ENCODE measurements at places on chromosomes 1 and 21. TPM values are rescaled to one million over a fixed set of nuclear protein-coding genes. Genes with fewer than 3 reads are reported as not detected.

- DNase-seq: no peak
Measured at GRCh38 chr1:235277709-235278108, 50.3 kb downstream of the ARID4B start.

- DNase-seq: no peak
Measured at GRCh38 chr1:32215629-32216480, 6.3 kb downstream of the TMEM234 start.

Gene PEX10
- 16.1 TPM for total RNA-seq

DNA sequence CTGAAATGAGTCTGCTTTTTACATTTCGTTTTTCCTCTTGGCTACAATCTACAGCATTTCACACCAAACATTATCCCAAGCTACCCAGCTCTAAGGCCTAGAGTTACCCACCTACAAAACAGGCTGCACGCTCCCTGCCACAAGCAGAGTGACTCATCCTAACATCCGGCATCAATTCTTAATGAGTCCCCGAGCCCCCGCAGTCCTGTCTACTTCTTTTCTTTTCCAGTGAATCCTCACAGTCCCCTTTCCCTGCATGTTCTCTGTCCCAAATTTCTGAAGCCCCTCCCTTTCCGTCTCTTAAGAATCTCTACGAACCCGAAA, 650 bp downstream of the PCNX2 start:
- DNase-seq: no peak

DNA sequence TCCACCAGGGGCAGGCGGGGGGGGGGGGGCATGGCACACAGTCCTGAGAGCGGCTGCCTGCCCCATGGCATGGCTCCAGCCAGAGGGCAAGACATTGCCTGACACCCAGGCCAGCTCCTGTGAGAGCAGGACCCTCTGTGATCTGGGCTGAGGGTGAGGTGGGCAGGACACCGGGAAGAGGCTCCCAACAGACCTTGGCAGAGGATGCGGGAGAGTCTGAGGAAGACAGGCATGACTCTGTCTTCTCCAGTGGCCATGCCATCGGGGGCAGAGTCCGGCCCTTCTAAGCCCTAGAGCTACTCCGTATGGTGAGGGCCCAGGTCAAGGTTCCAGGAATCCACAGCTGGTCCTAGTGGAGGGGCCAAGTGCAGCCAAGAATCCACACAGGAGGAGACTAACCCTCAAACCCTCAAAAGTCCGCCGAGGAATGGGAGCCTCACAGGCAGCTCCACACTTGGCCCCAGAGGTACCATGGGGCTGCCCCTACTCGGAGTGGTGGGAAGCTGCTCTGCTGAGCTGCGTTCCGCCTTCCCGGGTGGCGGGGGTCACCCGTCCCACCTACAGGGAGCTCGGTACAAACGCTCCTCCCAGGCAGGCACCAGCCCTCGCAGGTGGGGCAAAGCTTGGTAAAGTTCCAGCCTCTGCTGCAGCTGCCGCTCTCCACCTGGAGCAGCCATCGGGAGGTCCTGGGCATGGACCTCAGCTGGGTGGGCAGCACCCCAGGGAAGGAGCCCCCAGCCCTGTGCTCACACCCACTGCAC, 6.5 kb downstream of the ACTRT2 start:
- DNase-seq: peak; percentile 45

Gene HAO2
- not detected for total RNA-seq

DNA sequence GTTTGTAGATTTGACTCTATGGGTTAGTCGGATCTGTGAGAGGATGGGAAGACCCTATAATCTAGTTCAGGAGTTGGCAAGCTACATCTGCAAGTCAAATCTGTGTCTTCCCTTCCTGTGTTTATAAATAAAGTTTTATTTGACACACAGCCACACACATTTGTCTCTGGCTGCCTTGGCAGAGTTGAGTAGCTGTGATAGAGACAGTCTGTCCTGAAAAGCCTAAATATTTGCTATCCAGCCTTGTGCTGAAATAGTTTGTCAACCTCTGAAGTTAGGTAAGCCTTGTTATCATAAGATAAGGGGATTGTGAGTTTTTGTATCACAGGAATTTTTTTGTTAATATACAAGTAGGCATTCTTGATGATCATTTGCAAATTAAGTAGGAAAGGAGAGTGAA, 136.8 kb downstream of the NOS1AP start:
- DNase-seq: no peak

DNA sequence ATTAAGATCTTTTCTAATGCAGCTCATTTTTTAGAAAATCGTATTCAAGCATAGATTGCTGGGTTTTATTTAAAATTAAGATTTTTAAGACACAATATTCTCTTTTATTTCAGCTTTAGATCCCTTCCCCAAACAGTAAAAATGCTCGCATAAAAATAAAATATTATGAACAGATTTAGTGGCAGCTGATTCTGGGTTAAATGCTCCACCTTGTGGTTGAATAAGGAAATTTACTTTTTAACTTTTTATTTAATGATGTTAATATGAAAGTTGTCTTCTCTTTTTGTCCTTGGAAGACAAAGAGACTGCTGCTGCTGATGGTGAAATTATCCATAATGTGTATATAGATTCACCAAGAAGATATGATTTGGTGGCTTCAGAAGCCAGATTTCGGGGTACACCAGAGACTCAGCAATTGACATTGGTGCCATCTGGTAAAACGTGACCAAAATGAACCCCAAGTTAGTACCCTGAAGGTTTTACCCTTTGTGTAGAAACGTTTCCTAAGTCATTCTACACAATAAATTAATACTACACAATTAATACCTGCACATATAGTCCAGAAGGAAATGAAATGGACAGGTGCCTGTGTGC, 128.0 kb downstream of the ADAMTS1 start:
- no peak for DNase-seq

Gene CYP4A22
- not detected for total RNA-seq

- no peak for DNase-seq
Measured at GRCh38 chr1:65036570-65037051, 70.3 kb upstream of the JAK1 start.

Gene ARHGEF16
- 2.2 TPM for total RNA-seq

Gene WDR4
- 2.8 TPM for total RNA-seq

GRCh38 chr1:113998361-113998760, 19.1 kb downstream of the OLFML3 start:
- no peak for DNase-seq

DNA sequence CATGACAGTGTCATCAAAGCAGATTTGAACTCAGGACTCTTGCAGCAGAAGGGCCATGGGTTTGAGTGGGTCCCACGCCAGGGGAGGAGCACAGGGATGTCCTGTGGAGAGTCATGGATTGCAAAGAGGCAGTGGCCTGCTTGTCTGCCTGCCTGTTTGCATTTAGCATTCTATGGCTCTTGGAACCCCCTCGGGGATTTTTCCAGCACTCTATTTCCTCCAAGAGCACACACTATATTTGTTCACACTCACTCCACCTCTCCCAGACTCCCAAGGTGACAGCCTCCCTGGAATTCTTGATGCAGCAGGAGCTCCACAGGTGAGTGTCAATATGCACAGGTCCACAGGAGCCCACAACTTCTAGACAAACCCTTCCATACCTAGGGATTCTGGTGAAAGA, 73.1 kb upstream of the LRRN2 start:
- no peak for DNase-seq

Gene IFFO2
- total RNA-seq: 8.7 TPM

Gene RNU1-2
- total RNA-seq: under 0.01 TPM

DNA sequence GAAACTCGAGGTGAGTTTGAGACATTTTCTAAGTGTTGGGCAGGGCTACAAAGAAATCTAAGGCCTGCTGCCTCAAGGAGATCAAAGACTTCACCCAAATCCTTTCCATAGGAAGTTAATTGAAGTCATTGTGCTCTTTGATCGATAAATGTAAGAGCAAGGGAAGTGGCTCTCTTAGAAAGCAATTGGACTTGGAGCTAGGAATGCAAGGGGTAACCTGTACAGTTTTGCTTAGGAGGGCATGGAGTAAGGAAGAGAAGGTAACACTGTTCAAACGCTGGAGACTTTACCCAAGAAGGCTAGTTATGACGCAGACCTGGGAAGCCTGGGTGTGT, 418.0 kb upstream of the PROX1 start:
- no peak for DNase-seq

GRCh38 chr1:101193733-101194169, 43.1 kb upstream of the S1PR1 start:
- no peak for DNase-seq

Data from sigmoid colon (tissue), 7 donors.